ENCODE measurements at places on chromosomes 3 and 15. TPM values are rescaled to one million over a fixed set of nuclear protein-coding genes. Genes with fewer than 3 reads are reported as not detected.

WDR93 gene
- not detected for total RNA-seq

SMCO1 gene
- total RNA-seq, result under 0.01 TPM

SLC28A1 gene
- not detected for total RNA-seq

PLA1A gene
- not detected for total RNA-seq

NUP210 gene
- total RNA-seq, result not detected

CACNA1D gene
- under 0.01 TPM for total RNA-seq

PDCD7 gene
- 18.7 TPM for total RNA-seq

CCR9 gene
- total RNA-seq, result not detected

RARRES1 gene
- total RNA-seq, result 0.59 TPM

CHAC1 gene
- total RNA-seq, result 1.8 TPM

ANKUB1 gene
- not detected for total RNA-seq

PLOD2 gene
- 75.0 TPM for total RNA-seq

CLDN18 gene
- not detected for total RNA-seq

KIF23 gene
- total RNA-seq, result 40.5 TPM

GRIP2 gene
- not detected for total RNA-seq

TRH gene
- total RNA-seq, result not detected

TRMT10C gene
- 32.7 TPM for total RNA-seq

ZBTB20 gene
- 15.1 TPM for total RNA-seq

SLC51B gene
- not detected for total RNA-seq

RTP1 gene
- not detected for total RNA-seq

SCAMP5 gene
- total RNA-seq, result 0.59 TPM

MASP1 gene
- total RNA-seq, result 7.0 TPM

LRRIQ4 gene
- total RNA-seq, result not detected

NR1I2 gene
- total RNA-seq, result not detected

ARL13B gene
- 12.5 TPM for total RNA-seq

GPR171 gene
- not detected for total RNA-seq

SV2B gene
- total RNA-seq, result not detected

MORC1 gene
- total RNA-seq, result not detected

ARL14 gene
- total RNA-seq, result not detected

HRG gene
- total RNA-seq, result not detected

NPAP1 gene
- total RNA-seq, result not detected

LYZL4 gene
- total RNA-seq, result not detected

SNTN gene
- not detected for total RNA-seq

TLR9 gene
- total RNA-seq, result not detected

ETFA gene
- total RNA-seq, result 111 TPM

SLCO2A1 gene
- under 0.01 TPM for total RNA-seq

PTPN23 gene
- total RNA-seq, result 42.6 TPM

SLC12A1 gene
- total RNA-seq, result not detected

AHSG gene
- not detected for total RNA-seq

FBXO40 gene
- total RNA-seq, result not detected

PTPRG gene
- total RNA-seq, result 96.6 TPM

MANF gene
- total RNA-seq, result 92.9 TPM

TM6SF1 gene
- 0.20 TPM for total RNA-seq

TNFAIP8L3 gene
- total RNA-seq, result 21.5 TPM

ACP3 gene
- total RNA-seq, result 47.5 TPM

NR2E3 gene
- total RNA-seq, result 0.20 TPM

LRTM1 gene
- not detected for total RNA-seq

TRPM1 gene
- under 0.01 TPM for total RNA-seq

DLEC1 gene
- total RNA-seq, result under 0.01 TPM
